ENCODE measurements at places on chromosomes 12 and 14.
A peak's percentile ranks its signal among the peaks of the same experiment; 100 is the strongest.

DNA sequence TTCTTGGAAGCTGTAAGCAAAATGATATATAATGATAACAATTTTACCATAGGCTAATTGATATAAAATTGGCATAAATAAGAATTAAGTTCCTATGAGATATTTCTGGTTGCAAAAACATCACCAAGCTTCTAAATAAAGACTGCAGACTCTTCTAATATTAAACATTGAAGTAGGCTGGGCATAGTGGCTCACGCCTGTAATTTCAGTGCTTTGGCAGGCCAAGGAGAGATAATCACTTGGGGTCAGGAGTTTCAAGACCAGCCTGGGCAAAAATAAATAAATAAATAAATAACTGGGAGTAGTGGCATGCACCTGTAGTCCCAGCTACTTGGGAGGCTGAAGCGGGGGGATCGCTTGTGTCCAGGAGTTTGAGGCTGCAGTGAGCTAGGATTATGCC is 71.8 kb downstream of the NPAS3 start:
- no peak for DNase-seq

DNA sequence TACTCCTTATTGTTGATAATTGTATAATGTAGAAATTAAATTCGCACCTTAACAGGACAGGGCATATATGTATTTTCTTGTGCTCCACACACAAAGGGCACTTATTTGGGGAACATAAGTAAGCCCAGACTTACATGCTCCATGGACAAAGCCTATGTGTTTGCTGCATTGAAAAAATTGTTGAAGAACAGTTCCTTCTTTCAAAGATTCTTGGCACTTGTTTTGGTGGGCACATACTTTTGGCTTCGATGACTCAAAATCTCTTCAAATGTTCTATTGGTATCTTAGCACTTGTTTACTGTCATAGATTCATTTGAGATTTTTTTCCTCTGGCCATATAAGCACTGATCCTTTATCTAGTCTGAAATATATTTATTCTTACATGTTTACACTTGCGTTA is 1.4 kb upstream of the MAP4K5 start:
- DNase-seq, result peak; percentile 47

GRCh38 chr14:101760138-101761011 is 1.1 kb upstream of the PPP2R5C start:
- DNase-seq, result peak; percentile 96

DNA sequence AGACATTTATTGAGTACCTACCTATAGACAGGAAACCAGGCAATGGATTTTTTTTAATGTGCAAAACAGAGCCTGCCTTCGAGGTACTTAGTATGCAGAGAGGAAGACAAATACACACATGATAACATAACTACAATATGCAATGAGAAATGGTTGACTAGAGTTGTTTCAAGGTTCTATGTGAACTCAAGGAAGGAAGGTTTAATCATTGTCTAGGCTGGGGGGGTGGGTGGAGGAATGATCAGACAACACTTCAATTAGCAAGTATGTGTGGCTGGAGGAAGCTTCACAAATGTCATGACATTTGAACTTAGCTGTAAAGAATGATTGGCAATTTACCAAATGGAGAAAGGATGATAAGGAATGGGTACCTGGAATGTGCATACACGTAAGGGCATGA is 985.3 kb downstream of the FLRT2 start:
- no peak for DNase-seq

DNA sequence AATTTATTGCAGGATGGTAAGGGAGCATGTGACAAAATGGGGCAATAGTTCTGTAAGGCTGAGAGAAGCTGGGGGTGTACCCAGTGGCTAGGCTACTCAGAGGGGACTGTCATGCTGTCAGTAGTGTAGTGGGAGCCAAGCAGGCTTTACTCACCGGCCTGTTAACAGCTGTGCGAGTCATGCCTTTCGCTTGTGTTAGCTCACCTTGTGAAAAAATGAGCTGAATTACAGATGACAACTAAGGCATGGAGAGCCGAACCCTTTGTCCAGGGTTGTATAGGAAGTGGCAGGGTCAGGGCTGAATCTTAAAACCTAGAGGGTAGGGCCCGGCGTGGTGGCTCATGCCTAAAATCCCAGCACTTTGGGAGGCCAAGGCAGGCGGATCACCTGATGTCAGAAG is 37.9 kb downstream of the SH2B3 start:
- DNase-seq, result peak; percentile 79

DNA sequence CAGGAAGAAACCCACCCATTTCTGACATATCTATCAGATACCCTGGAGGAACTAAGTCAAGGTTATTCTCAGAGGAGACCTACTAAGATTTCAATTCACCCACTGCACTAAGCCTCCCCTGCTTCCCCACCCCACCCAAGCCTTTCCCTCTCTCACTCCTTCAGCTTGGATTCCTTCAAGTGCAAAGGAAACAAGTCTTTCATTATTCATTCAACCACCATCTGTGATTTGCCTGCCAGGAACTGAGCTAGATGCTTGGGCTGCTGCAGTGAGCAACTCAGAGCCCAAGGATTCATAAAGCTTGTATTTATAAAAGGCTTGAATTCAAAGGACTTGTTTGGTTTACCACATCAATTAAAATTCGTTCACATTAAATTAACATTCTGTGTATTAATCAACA is 161.3 kb downstream of the GXYLT1 start:
- no peak for DNase-seq

- DNase-seq, result no peak
Measured at GRCh38 chr12:3213188-3213587, 136.0 kb downstream of the TSPAN9 start.

- no peak for DNase-seq
Measured at GRCh38 chr14:94644102-94644535, 31.9 kb downstream of the SERPINA3 start.

DNA sequence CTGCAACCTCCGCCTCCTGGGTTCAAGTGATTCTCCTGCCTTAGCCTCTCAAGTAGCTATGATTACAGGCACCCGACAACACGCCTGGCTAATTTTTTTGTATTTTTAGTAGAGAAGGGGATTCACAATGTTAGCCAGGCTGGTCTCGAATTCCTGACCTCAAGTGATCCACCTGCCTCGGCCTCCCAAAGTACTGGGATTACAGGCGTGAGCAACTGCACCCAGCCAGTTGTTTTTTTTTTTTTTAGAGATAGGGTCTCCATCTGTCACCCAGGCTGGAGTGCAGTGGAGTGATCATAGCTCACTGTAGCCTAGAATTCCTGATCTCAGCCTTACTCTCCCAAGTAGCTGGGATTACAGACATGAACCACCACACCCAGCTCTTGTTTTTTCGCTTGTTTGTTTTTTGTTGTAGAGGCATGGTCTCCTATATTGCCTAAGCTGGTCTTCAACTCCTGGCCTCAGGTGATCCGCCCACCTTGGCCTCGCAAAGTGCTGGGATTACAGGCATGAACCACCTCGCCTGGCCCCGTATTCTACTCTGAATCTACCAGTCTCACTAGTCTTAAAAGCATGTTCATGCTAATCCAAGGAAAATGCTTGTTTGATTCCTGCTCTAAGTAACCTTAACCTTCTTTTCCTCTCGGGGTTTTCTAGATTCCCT is 31.7 kb upstream of the STRN3 start:
- DNase-seq, result no peak

GRCh38 chr12:91394903-91395302 is 212.3 kb upstream of the DCN start:
- DNase-seq, result no peak

DNA sequence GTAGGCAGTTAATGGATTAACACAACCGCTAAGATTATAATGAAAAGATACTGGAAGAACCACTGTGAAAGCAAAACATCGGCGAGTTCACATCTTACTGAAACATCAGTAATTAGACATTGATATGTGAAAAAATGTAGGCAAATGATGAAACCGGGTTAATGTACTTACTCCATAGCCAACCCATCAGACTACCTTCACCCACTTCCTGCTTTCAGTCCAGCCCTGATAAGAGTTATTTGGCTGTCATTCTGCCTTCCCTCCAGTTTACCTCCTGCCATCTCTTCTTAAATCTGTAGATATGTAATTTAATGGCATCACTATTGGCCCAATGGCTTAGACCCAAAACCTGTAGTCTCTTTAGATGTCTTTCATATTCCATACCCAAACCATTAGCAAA is 46.0 kb upstream of the LGR5 start:
- DNase-seq, result no peak

GRCh38 chr12:92533280-92533890 is 169.4 kb upstream of the PLEKHG7 start:
- DNase-seq, result no peak
